Stimulated activated CD4-positive, alpha-beta T cell treated with anti-CD3 and anti-CD28 coated beads, Interleukin-2, amount 100 ng/mL, for 4 hours (primary cell): ENCODE measurements at places on chromosomes 1 and 21.

- DNase-seq, result no peak
Observed at GRCh38 chr21:38777015-38777414, 28.7 kb upstream of the ETS2 start.

DNA sequence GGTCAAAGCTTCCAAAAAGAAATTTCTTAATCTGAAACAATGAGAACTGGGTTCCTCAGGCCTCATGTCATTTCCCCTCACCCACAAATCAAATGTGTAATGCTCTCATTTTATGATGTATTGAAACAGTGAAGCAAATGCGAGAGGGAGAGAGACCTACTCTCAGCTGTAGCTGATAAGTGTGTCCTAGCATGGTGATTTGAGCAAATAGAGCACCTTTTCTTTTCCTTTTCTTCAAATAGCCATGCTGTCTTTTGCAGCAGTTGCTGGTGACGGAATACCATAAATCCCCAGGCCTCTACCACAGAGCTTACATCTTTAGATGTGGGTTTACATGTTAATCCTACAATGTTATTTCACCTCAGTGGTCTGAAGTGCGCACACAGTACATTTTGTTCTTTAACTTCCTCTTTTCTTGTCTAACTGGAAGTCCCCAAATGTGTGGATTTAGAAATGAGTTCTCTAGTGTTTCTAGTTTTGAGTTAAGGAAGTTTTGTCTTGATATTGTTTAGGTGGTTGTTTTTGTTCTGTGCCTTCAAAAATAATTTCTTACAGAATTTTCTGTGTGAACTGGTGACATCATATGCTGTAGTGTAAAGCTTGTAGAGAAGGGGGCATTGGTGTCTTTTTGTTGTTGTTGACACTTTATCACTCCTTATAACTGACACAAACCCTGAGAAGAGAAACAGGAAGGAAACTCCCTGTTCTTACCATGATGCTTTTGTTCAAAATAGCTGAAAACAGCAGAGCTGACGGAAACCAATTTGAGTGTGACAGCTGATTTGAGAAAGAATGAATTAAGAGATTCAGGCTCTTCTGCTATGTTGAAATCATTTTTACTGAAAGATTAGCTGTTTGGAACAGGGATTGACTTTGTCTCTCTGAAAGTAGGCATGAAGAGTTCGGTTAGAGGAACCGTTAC is 12.2 kb downstream of the SMAP2 start:
- peak; percentile 47 for DNase-seq

- DNase-seq, result no peak
Observed at GRCh38 chr21:45033791-45034555, 40.4 kb upstream of the ADARB1 start.

GRCh38 chr21:31531967-31532366 is 127.5 kb upstream of the SOD1 start:
- no peak for DNase-seq

DNA sequence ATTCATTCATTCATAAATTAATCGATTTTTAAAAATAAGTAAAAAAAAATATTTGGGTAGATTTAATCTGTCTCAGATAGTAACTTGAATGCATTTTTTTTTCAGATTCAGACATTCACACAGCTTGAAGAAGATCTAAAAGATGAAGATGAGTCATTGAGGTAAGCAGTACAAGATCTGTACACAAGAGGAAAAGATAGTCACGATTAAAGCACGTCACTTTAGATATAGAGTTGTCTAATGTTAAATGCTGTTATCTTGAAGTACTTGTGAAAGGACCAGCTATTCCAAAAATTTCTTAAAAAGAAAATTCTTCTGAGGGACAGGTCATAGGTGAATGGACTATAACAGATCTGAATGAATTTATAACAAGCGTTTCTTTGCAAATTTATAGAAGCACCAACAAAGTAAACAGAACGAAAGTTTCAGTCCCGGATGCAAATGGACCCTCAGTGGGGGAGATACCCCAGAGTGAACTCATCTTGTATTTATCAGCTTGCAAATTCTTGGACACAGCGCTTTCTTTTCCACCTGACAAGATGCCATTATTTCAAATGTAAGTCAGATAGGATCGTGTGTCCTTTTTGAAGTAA is 31.2 kb upstream of the MORC3 start:
- DNase-seq, result no peak

- DNase-seq, result no peak
Observed at GRCh38 chr1:63294803-63295594, 27.4 kb upstream of the FOXD3 start.

- DNase-seq, result no peak
Observed at GRCh38 chr1:207274882-207275281, 46.6 kb upstream of the CD55 start.

DNA sequence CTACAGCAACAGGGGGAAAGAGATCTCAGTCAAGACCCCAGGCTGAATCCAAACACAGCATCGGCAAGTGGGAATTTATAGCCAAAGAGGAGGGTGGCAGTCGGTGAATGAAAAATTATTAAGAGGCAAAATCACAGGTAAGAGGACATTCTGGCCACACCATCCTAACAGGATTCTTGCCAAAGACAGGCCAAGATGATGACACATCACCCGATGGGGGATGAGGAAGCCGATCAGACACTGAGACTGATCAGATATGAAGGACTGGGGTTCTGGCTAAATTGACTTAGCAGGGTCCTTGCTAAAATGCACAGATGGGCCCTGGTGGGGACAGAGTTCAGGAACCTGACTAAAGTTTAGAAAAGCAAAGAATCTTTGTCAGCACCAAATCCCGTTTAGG is 402.2 kb downstream of the SMYD3 start:
- no peak for DNase-seq

- DNase-seq, result no peak
Observed at GRCh38 chr1:160400646-160401486, 502 bp downstream of the VANGL2 start.

DNA sequence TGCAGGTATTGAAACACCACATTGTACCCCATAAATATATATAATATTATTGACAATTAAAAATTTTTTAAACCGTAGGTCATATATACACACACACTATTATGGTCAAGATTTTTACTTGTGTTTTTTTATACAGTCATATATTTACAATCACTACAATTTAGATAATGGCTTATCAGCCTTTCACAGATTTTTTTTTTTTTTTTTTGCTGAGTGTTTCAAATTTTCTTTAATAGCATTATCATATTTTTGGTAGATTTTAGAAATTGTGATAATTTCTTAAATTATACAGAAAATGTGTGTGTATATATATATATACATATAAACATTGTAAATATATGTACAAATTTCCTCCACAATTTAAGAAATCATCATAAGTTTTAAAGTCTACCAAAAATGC is 68.6 kb upstream of the RGS2 start:
- DNase-seq, result no peak

DNA sequence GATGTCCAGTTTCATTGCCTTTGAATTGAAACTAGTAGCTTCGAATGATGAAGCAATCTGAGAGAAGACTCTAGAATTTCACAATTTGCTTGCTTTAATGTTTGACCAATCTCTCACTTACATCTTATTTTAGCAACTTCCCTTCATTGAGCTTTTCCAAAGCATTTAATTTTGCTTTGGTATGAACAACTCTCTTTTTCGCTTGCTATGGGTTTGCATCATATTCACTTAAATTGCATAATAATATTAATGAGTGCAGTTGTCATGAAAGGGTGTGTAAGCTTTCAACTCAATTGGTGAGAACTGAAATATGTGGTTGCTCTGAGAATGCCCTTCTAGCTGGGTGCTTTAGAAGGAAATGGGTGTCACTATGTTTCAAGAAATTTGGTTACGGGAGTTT is 309.2 kb downstream of the HLX start:
- no peak for DNase-seq

DNA sequence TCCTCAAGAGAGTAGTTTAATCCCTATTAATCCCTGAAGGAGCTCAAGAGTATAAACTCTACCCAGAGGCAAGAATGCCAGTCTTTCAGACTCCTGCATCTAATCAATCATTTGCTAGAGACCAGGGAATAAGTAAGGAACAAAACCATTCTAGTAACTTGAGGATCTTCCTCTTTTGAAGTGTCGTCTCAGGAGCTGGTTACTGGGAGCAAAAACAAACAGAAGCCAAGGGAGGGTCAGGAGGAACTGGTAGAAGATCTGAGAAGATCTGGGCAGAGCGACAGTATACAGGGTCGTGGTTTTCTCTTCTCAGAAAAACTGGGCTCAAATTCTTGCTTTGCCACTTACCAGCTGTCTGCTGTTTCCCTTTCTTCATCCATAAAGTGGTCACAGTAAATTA is 69.3 kb downstream of the RPS6KA1 start:
- no peak for DNase-seq
